Activated CD4-positive, alpha-beta T cell treated with anti-CD3 and anti-CD28 coated beads for 1 hour (primary cell): ENCODE measurements at places on chromosomes 12 and 14.

GRCh38 chr12:106284358-106285105 is 18.0 kb upstream of the TCP11L2 start:
- DNase-seq: no peak

DNA sequence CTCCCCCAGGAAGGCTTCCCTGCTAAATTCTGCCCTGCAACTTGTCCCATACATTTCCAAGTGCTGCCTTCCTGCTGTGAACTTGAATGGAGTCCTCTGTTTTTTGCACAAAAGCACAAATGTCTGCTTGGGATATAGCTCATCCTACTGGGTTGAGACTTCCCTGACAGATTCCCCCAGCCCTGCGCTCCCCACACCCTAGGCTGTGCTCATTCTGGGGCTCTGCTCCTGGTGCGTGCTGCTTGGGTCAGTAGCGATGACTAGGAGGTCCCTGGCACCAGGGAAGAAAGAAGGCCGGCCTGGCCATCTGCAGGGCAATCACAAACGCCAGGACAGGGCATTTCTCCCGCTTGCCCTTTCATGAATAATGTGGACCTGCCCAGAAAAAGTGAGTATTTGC is 29.2 kb upstream of the FKBP4 start:
- no peak for DNase-seq

GRCh38 chr12:125186471-125187147 is 121.4 kb downstream of the AACS start:
- DNase-seq: no peak

DNA sequence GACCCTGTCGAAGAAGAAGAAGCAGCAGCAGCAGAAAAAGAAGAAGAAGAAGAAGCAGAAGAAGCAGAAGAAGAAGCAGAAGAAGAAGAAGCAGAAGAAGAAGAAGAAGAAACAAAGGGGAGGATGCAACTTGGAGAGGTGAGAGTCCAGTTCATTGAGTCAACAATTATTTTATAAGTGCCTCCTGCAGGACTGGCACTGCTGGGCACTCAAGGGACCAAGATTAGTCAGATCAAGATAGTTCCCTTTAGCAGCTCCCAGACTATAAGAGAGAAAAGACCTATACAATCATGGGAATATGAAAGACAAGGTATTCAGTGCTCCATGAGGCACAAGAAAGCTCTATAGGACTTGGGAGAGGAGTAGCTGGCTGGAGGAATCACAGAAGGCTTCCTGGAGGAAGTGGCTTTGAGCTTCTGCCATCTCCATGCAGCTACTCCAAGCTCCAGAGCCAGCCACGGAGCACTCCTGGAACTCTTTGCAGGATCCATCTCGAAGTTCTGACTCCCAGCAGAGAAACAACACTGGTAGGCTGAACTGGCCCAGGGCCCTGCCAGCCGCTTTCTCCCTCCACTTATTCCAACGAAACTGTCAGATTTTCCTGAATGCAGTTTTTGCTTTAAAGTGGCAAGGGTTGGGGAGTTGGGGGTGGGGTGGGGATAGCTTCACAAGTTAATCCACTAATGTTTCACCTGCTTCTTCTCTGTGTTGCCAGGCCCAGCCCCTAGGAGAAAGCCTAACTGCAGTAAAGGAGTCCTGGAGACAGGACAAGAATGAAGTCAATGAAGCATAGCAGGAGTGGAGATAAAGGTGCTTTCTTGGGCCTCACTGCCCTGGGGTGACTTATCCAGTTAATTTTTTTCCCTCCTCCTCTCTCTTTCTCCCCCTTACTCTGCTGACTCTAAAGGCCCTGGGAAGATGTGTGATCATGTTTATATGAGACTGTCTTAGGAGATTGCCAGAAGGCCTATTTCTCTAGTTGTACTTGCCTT is 140.1 kb upstream of the PARP11 start:
- DNase-seq: no peak

GRCh38 chr14:21852061-21852664 is 178.5 kb upstream of the OR4E1 start:
- peak; percentile 57 for DNase-seq

- peak; percentile 32 for DNase-seq
These were observed 19.0 kb downstream of the SSH1 start for GRCh38 chr12:108838194-108839017.

DNA sequence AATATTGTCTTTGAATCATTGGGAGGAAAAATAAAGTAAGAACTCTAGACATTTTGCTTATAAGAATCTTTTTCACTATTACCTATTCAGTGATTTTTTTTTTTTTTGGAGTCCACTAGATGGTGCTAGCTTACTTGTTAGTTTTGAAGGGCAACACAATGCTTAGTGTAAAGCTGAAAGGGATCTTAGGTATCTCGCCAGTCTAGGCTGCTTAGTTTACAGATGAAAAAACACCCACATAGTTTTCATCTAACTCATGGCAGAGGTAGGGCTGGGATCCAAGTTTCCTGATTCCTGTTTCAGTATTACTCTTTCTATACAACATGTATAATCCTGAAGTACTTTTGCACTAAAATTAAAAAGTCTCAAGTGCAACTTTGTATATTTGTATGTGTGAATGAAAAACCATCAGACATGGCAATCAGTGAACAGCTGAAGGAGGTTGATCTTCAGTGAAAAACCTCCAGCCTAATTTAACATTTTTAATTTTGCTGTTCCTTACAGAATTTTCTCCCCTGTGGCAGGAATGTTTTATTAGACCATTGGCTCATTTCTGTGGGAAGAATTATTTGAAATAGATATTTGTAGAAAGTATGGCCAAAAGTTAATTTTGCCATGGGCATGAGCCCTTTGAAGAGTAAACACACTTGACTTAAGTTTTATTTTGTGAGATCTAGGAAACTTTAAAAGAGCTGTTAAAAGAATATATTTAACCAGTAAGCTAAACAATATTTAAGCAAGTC is 40.7 kb downstream of the LRRIQ1 start:
- no peak for DNase-seq

DNA sequence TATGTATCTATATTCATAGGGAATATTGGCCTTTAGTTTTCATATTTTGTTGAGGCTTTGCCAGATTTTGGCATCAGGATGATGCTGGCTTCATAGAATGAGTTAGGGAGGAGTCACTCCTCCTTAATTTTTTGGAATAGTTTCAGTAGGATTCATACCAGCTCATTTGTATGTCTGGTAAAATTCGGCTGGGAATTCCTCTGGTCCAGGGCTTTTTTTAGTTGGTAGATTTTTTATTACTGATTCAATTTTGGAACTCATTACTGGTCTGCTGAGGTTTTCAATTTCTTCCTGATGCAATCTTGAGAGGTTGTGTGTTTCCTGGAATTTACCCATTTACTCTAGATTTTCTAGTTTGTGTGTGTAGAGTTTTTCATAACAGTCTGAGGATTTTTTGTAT is 175.2 kb downstream of the EPS8 start:
- DNase-seq: no peak

- no peak for DNase-seq
These were observed 7.3 kb downstream of the ANKLE2 start for GRCh38 chr12:132754160-132754932.

GRCh38 chr14:99513183-99513694 is 32.0 kb downstream of the CCNK start:
- no peak for DNase-seq

DNA sequence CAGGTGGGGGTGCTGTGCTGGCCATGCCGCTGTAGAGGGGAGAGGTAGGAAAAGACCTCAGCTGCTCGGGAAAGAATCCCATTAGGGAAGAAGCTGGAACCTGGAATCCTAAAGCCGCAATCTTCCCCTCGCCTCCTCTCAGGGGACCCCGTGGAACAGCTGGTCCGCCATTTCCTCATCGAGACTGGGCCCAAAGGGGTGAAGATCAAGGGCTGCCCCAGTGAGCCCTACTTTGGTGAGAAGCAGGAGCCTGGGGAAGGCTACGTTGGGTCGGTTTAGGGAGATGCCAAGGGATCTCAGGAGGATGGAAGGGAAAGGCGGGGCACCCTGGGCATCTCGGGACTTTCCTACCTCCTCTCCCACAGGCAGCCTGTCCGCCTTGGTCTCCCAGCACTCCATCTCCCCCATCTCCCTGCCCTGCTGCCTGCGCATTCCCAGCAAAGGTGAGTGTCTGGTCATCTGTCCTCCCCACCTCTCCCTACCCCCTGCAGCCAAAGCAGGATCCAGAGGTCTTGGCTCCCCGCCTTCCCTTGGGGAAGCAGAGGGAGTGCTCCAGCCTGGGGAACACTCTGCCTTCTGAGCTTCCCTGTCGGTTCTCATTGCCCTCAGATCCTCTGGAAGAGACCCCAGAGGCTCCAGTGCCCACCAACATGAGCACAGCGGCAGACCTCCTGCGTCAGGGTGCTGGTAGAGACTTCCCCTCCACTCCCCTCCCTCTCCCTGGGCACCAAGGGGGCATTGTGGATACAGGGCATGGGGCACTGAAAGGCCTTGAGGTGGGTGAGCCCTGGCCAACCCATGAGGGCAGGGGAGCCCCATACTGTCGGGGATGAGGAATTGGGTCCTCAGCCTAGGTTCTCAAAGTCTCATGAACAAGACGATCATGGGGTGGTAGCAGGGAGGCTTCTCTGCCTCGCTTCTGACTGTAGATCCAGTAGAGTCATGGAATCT is 12.4 kb downstream of the TNS2 start:
- no peak for DNase-seq

DNA sequence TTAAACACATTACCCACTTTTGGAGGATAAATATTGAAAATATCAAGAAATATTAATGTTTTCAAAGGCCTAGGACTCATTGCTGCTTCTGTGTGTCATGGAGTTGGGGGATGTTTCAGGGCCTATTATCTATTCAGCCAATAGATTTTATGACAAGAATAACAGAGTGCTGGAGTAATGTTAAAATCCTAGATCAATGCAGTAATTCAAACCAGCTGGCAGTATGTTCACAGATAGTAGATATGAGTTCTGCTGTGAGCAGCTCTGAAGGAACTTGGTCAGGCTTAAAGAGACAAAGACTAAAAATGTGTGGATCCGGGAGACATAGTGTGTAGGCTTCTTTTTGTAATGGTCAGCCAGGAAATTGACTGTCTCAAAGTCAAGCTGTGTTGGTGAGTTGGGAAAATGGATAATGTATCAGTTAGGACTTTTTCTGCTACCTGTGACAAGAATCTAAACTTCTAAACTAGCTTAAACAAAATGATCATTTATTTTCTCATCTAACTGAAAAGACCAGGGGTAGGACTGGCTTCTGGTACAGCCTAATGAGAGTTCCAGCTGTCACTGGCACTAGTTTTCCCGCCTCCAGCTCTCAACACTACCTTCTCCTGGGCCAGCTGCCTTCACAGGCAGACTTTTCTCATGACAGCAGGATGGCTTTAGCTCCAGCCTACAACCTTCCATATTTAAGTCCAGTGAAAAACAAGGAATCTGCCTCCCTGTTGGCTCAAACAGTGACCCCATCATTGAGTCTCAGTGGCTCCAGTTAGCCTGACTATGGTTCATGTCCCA is 16.3 kb upstream of the POLR3B start:
- no peak for DNase-seq

DNA sequence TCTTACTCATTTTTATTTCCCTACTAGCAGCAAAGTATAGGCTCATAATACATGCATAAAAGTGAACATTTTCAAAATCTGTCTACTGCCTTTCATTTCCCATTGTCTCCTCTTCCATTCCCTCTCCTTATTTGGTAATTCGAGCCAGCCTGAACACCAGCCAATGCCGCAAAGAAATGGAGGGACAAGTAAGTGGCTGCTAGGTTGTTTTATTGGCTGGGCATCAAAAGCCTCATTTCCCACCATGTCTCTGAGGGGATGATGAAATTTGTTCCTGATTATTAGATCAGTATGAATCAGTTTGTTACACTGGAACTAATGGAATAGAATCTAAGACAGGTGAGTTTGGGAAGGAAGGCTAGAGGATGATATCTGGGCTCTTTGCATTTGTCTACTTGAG is 143.5 kb downstream of the KCNA5 start:
- no peak for DNase-seq

- DNase-seq: no peak
These were observed 2.1 kb downstream of the MLH3 start for GRCh38 chr14:75049136-75049535.

DNA sequence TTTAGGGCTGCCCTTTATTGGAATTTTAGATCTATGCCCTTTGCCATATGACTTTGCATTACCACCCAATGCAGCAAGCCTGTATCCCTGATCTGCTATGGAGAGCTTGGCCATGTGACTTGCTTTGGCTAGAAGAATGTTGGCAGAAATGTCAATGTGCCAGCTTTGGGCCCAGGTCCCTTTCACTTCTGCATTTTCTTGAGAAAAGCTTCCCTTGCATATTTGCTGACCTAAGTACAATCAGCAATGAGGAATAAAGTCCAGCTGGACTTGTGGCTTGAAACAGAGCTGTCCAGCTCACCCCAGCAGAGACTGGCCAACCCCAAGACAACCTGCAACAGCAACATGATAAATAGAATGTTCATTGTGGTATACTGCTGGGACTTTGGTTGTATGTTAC is 135.9 kb downstream of the PAH start:
- DNase-seq: no peak

- DNase-seq: no peak
These were observed 251.6 kb upstream of the ALG10 start for GRCh38 chr12:33770652-33771051.

- DNase-seq: no peak
These were observed 44.9 kb downstream of the ADCK1 start for GRCh38 chr14:77844802-77845201.

- DNase-seq: no peak
These were observed 68.8 kb upstream of the AMN start for GRCh38 chr14:102853648-102854047.

DNA sequence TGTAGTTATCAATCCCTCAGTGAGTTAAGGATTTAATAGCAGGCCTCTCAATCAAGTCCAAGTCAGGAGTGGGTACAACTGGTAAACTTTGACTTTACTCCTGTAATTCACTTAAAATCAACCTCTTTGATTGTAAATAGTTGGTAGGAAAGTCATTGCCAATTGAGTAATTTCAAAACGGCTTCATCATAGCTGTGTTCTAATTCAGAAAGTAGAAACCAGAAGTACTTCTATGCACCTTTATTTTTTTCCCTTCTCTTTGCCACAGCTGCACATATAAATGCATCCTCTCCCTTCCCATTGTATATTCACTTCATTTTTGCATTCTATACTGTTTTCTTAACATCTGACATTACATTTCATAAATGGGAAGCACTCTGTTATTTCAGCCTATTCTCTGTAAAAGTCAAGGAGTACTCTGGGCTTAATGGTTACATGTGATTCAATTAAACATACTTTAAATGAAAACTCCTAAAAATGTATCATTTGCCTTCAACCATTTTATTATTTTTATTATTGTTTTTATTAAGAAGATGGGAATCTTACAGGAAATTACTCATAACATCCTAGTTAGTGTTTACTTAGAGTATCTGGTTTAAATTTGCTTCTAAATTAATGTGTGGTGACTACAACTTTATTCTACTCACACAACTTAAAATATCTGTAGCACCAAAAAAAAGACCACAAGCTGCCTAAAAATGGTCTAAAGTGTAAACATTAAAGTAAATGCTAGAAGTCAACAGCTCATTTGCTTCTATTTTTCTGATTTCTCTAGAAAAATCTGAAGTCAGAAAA is 171.2 kb downstream of the CEP128 start:
- no peak for DNase-seq

- no peak for DNase-seq
These were observed 304.7 kb upstream of the SYT1 start for GRCh38 chr12:78559886-78560285.

DNA sequence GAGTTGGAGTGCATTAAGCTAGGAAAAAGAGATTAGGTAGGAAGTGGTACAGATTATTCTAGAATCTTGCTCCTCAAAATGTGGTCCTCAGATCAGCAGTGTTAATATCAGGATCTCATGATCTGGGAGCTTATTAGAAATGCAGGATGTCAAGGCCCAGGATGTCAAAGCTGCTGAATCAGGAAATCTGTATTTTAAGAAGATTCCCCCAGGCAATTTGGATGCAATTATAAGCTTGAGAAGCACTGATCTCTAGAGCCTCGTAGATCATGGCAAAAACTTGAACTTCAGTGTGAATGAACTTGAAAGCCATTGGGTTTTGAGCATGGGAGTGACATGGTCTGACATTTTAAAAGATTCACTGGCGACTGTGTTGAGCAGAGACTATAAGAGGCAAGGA is 6.6 kb downstream of the NCAPD2 start:
- DNase-seq: no peak
